Hypothalamus (tissue), 51 donors: ENCODE measurements at places on chromosomes 6 and 20.

GRCh38 chr6:46287681-46288080 lies 116.9 kb upstream of the ENPP5 start:
- no peak for DNase-seq

GRCh38 chr6:17712576-17712975 lies 5.9 kb upstream of the NUP153 start:
- no peak for DNase-seq

GRCh38 chr6:18136260-18136659 lies 13.8 kb upstream of the NHLRC1 start:
- no peak for DNase-seq

DNA sequence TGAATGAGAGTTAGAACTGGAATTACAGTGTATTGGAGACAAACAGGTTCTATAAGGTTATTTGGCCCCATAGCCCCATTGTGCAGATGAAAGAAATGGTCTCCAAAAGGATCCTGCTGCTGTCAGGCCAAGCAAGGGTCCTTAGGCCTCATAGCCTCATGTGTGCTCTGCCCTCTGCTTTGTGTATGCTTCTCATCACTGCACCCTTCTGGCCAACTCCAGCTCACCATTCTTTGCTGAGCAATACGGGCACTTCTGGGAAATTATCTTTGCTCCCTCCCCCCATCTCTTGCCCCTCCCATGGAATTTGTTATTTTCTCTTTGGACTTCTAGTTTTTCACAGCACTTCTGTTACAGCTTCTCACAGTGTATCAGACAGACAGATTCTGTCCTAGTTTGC lies 298.8 kb downstream of the FOXA2 start:
- DNase-seq, result no peak

- no peak for DNase-seq
Measured at GRCh38 chr20:36499723-36500501, 41.4 kb upstream of the MYL9 start.

GRCh38 chr6:144411531-144412165 lies 126.5 kb downstream of the UTRN start:
- DNase-seq, result no peak

GRCh38 chr6:87049779-87050178 lies 45.1 kb downstream of the CGA start:
- DNase-seq, result no peak

- DNase-seq, result no peak
Measured at GRCh38 chr20:49964964-49965780, 17.6 kb upstream of the SNAI1 start.

DNA sequence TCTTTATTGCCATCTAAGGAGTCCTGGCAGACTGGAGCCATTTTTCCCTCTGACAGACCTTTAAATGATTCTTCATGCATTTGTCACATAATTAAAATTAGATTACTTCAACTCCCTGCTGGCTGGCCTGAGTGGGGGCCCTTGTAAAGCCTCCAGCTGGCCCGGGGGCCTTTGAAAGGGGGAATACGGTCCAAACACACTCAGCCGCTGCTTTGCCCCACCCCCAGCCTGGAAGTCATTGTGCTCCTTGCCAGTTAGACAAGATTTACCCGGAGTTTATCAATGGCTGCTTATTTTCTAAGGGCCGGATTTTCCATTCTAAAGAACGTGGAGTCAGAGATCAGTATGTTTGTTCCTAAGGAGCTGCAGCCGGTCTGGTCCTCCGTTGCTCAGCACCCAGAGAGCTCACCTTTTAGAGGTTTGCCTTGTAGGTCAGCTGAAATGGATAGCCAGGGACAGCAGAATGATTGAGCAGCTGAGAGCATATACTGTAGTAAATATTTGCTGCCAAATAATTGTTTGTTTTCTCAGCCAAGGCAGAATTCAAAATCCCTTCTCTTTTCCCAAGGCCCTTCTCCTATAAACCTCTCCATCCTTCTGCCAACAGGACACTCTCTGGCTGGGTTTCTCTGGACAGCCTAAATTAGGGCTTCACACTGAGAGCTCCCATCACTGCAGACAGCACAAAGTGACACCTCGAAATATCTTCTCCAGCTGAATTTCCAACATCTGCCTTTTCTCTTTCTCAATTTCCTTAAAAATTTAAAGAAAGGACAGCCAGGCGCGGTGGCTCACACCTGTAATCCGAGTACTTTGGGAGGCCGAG lies 68.4 kb upstream of the RBM24 start:
- DNase-seq, result no peak

GRCh38 chr6:161107779-161108730 lies 116.5 kb downstream of the MAP3K4 start:
- DNase-seq, result no peak

GRCh38 chr20:1579488-1579887 lies 22.0 kb upstream of the SIRPD start:
- no peak for DNase-seq

DNA sequence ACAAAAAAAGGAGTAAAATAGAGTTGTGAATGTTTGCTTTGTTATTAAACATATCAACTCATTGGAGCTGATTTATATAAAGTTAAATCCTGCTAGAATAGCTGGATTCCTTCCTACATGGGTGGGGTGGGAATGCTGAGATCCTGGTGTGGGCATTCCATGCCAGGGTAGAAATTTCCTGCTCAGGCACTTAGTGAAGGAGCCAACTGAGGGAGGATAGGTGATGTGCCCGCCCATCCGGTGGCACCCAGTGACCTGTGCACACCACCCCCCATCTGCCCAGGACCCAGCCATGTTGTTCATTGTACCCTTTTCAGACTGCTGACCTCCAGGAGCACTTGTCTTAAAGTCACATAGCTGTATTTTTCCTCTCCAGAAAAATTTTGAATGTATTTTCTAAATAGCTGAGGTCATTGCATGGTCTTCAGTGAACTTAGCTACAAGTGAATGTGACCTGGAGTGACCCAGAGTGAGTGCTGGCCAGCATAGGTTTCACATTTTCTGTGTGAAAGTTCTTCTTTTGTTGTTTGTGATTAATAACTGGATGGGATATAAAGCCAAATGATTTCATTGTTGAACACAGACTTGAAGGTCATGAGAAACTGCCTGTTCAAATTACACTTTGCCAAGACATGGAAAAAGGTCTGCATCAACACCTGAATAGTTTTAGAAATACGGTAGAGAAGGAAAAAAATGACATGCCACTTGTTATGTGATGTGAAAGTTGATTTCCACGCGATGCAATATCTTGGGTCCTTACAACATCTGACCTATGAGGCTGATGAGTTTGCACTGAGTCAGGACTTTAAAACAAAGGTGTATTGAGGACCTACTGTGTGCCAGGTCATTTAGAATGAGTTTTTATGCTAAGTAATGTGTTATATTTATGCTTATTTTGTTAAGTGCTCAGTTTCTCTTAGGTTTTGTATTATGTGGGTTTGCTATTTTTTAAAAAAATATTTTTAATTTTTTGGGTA lies 77.2 kb downstream of the UTRN start:
- no peak for DNase-seq

DNA sequence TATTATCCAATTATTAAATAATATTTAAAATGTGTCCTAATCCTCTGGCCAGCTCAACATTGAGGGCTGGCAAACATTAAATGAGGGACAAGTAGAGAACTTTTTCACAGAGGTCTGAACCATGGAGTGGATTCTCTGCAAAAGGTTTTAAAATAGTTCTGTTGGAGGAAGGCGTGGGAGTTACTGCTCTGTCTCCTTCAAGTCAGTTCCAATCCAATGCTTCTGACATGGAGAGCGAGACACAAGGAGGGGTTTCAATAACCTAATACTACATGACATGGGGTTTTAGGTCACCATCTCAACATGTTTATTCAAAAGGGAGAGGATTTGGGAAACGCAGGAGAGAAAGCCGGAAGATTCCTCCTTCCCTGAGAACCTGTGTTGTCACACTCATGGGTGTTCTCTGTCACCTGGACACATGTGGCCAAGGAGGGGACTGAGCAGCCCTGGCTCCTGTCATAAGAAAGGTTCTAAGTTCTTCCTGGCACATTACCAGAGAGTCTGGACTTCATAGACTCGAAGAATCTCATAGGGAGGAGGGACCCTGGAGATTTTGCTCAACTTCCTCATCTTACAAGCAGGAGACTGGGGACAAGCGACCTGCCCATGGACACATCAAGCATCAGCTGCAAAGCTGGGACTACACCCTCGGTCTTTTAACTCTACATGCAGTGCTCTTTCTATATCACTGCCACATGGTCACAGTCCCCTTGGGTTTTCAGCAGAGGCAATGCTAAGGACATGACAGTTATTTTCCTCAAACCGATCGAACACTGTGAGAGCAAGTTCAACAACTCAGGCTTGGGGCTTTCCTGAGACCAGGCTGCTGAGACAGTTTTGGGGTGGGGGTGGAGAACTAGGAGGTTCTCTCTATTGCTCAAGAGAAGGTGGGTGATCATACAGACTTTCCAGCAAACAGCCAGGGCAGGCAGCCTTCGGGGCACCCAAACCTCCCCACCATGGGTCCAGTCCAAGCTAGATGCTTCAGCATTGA lies 38.6 kb downstream of the PRDM1 start:
- DNase-seq, result no peak

DNA sequence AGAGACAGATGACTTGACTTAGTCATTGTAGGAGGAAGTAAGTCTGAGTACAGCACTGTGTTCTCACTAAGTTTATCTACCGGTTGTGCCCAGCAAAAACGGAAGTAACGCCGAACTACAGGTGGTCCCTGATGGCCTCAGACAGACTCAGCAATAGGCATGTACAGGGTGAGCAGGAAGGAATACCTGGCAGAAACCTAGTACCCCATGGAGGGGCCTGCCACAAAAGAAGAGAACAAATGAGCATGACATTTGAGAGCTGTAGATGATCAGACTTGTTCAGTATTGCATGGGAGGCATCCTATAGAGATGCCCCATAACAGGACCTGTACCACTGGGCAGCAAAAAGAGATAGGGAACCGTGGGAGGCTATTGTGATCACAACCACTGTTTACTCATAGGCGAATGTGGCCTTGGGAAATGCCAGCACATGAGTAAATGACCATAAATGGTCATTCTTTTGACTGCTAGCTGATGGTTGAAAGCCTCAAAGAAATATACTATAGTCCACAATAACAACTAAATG lies 106.4 kb upstream of the TAB2 start:
- no peak for DNase-seq

- DNase-seq, result no peak
Measured at GRCh38 chr20:38447931-38448675, 13.0 kb upstream of the SNHG17 start.

GRCh38 chr6:22825210-22825609 lies 255.8 kb downstream of the HDGFL1 start:
- DNase-seq, result no peak

- no peak for DNase-seq
Measured at GRCh38 chr6:13841936-13842335, 27.6 kb upstream of the MCUR1 start.

DNA sequence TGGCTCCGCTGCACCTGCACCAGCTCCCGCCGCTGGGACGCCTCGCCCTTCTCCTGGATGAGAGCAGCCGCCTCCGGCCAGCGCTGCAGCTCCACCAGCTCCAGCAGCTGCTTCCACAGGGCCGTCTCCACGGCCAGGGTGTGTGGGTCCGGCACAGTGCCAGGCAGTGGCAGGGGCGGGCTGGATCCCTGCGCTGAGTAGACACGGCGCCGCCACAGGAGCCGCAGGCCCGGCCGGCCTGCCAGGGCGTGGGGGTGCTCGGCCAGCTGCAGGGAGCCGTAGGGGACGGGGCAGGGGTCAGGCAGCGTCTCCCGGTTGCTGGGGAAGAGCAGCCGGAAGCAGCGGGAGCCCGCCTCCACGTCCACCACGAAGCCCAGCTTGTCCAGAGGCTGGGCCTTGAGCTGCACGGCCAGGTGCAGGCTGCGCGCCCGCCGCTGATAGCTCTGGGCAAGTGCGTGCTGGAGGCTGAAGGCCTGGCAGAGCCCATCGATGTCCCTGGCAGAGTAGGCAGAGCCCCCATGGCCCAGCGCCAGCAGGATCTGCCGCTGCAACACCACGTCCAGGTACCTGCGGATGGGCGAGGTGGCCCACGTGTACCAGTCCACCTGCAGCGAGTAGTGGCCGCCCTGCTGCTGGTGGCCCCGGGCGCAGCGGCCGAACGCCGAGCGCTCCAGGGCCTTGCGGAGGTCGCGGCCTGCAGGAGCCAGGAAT lies 9.4 kb downstream of the FNDC11 start:
- no peak for DNase-seq

DNA sequence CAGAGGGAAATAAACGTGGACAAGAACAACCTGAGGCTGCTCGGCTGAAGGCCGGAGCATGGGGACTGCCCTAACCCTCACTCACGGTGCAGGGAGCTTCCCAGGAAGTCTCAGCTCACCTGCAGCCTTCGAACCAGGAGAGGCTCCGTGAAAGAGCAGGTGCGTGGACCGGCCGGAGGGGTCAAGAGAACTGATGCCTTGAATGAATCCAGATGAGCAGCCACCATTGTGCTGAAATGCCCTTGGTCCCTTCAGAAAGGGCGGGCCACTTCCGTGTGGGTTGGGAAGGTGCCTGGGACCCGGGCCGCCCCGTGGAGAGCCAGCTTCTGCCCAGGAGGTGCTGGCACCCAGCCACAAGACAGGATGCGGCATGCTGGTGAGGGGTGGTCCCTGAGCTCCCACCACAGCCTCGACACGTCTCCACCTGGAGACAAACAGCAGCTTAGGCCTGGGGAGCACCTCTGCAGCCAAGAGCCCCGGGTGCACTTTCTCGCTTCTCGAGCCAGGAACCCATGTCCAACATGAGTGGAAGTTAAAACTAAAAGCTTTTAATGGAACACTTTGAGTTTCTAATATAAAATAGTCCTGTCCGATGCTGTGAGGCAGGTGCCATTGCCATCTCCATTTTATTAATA lies 83.5 kb downstream of the TTLL2 start:
- no peak for DNase-seq

DNA sequence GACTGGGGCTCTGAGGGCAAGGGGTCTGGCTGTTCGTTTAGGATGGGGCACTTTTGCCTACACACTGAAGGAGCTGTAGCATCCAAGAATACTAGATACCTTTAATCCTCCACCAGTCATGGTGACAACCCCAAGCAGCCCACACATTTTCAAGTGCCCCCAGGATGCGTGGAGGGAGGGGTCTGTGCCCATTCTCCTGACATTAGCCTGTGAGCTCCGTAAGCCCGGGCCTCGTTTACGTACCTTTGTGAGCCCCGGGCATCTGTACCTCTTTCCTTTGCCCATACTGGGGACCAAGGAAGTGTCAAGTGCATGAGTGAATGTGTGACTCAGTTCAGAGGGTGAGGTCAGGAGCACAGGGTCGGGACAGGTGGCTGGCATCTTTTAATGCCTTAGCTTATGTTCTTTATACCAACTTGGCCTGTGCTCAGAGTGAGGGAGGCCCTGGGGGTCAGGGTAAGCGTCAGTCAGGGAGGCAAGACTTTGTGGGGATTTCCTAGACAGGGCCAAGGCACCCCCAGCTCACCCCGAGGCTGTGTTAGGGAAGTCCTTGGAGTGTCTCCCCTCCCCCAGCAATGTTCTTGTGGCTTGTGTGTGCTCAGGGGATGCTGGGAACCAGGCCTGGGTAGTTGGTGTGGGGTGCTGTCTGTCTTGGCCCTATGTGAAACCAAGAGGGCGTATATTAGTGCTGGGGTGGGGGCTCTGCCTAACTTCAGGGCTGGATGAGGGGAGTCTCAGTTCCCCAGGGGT lies 12.9 kb downstream of the VEGFA start:
- DNase-seq, result no peak

DNA sequence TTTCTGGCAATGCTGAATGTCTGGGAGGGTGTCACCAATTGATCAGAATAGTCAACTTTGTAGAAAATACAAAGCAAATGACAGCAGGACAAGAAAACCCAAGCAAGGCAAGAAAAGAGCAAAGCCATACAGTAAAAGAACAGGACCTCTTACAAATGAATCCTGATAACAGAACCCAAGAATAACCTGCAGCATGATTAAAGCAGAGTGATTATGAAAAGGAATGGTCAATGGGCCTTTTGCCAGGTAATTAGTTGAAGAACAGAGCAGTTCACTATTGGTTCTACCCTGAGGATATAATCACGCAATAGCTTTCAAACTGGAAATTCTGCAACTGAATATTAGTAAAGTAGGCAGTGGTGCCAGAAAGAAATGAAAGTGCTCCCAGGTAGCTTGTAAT lies 319.8 kb downstream of the FRK start:
- DNase-seq, result no peak
